ENCODE measurements at places on chromosomes 1 and 21.
A peak's percentile ranks its signal among the peaks of the same experiment; 100 is the strongest.

DNA sequence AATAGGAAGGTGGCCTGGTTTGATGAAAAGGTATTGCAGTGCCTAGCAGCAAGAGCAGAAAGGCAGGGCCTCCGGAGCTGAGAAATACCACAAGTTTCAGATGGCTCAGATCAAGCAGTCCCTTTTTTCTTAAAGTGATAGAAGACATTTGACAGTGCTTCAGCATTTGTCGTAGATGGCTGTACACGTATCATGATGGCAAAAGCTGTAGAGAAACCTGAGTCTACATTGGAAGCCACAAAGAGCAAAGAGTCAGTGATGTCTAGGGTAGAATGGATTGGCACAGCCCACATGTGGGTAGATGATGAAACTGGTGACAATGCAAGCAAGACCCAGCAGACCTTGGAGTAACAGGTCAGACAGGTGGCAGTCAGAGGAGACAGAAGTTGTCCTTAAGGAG lies 101.3 kb upstream of the ARTN start:
- no peak for DNase-seq

- DNase-seq, result no peak
These were observed 41.9 kb upstream of the FCRL4 start for GRCh38 chr1:157639800-157640199.

GRCh38 chr21:35048183-35048601 lies 910 bp downstream of the RUNX1 start:
- DNase-seq, result peak; percentile 40

DNA sequence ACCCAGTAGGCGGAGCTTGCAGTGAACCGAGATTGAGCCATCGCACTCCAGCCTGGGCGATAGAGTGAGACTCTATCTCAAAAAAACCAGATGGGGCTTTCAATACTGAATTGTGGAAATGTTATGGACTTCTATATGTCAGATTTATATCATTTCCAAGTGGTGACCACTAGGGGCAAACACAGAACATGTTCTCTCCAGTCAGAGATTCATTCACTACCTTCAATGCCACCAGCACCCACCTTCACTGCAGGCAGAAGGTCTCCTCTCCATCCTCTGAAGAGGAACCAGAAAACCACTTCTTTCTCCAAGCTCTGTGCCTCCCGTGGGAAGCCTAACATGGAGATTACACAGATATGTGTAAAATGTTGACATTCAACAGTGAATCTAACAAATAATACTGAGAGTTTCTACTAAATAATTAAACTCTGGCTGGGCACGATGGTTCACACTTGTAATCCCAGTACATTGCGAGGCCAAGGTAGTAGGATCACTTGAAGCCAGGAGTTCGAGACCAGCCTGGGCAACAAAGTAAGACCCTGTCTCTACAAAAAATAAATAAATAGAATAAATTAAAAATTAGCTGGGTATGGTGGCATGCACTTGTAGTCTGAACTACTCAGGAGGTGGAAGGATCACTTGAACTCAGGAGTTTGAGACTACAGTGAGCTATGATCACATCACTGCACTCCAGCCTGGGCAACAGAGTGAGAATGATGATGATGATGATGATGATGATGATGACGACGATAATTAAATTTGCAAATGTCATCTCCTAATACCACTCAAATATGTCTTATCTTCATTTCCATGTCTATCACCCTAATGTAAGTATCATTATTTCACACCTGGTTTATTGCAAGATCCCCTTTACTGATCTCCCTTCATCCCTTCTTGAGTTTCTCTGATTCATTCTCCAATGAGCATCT lies 151.1 kb downstream of the ZNF281 start:
- DNase-seq, result no peak

GRCh38 chr1:114549137-114549536 lies 32.3 kb downstream of the BCAS2 start:
- no peak for DNase-seq

- DNase-seq, result peak; percentile 89
These were observed 361.1 kb downstream of the TGFB2 start for GRCh38 chr1:218705911-218706893.

GRCh38 chr1:174217787-174218574 lies 58.7 kb downstream of the RABGAP1L start:
- peak; percentile 21 for DNase-seq

- no peak for DNase-seq
These were observed 81.8 kb upstream of the SLC44A3 start for GRCh38 chr1:94738371-94738770.

DNA sequence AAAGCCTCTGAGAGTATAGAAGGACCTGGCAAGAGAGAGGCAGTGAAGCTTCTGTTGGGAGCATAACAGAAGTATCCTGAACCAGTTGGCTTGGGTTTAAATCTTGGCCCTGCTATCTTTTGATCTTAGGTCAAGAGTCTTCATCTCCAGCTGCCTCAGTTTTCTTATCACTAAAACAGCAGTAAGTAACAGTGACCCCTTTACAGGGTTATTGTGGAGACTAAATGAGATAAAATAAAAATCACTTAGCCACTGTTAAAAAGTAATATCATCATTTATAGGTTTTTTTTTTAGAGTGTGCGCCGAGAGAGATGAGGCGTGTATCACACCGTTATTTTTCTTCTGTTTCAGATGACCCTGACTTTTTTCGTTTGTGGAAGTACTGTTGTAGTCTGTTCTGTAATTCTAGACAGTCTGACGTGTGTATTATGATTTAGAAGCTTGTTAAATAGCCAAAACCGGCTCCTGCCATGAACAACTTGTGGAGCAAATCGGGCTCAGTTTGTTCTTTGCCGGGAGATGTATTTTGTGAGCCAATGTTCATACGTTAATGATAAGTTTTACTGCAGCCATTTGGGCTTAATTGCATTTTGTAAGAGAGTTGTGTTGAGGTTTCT lies 1.1 kb downstream of the THRAP3 start:
- DNase-seq, result no peak

GRCh38 chr1:29180497-29181412 lies 945 bp downstream of the SRSF4 start:
- DNase-seq, result no peak

DNA sequence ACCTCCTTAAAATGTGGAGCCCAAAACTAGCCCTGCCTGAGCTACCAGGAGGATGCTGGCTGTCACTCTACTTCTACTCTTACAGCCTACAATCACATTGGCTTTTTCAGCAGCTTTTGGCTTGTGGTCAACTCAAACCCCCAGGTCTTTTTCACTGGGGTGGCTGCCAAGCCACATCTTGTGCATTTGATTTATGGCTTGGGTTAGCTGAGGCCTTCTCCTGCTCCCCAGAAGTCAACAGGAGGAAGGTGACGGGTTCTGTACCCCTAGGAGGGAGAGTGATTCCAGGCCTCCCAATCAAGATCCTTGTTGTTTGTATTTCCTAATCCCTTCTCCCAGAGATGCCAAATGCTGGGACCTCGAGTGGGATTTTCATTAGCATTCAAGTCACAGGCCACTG lies 124.3 kb downstream of the LACTBL1 start:
- no peak for DNase-seq

- no peak for DNase-seq
These were observed 23.3 kb downstream of the STUM start for GRCh38 chr1:226571893-226572292.

DNA sequence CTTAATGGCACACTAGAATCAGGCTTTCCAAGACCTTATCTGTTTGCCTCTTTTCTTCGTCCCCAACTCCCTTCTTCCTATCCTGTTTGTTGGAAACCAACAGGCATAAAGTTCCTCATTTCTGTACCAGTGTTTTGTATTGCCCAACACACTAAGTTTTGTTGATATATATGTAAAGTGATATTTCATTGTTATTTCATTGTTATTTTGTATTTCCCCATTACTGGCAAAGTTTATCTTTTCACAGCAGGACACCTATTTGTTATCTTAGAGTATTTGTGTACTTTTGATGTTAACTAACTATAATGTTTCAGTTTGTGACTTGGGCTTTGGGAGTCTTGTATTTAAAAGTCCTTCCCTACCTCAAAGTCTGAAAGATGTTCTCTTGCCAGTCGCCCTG lies 27.1 kb downstream of the FAM20B start:
- no peak for DNase-seq

DNA sequence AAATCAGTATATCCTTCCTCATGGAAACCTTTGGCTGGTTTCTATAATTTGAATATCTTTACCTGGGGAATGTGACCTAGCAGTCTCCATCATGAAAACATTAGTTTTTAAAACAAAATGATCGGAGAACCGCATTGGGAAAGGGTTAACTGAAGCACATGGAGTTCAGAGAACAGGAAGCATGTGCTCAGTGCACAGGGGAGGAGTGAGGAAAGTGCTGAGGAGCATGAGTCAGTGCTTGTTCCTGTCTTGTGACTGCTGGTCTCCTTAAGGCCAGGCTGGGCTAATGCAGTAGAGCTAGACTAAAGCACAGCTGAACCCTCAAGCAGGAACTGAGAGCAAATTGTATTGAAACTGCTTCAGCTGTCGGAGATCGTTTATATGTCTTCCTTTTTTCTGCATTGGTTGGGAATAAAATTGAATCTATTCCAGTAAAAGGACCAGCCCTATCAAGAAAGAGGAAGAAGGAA lies 5.8 kb downstream of the IFI16 start:
- DNase-seq, result peak; percentile 93

- DNase-seq, result no peak
These were observed 480.2 kb downstream of the COL11A1 start for GRCh38 chr1:102628109-102628613.

- peak; percentile 61 for DNase-seq
These were observed 43.0 kb downstream of the UBE2U start for GRCh38 chr1:64246294-64246917.

DNA sequence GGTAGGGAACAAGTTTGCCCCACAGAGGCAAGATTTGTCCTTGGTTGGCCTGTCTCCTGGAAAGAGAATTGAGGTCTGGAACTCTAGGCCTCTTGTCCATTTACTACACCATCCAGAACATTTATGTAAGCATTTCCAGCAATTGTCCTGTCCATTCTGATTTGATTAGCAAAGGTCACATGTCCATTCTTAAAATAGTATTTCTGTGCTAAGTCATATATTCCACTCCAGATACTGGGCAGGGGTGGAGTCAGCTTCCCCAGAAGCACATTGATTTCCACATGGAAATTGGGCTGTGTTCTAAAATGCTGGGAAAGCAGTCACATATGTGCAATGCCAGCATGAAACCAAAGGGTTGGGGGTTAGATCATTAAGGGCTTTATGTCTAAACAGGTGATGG lies 21.5 kb upstream of the FMN2 start:
- DNase-seq, result peak; percentile 36

DNA sequence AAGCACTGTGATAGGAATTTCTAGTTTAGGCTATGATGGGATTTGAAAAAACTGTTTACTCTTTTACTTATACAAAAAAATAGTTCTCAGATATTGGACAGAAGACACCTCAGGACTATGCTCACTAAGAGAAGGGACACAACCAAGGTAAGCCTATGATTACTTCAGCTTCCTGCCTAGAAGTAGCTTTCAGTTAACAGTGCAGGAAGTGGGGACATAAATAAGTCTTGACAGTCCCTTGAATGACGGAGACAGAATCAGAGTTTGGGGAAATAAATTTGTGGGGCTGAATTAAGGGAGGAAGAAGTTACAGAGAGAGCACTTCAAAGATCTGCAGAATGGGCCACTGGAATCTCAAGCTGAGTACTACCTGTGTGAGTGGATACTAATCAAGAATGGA lies 53.8 kb upstream of the OLFM3 start:
- no peak for DNase-seq

DNA sequence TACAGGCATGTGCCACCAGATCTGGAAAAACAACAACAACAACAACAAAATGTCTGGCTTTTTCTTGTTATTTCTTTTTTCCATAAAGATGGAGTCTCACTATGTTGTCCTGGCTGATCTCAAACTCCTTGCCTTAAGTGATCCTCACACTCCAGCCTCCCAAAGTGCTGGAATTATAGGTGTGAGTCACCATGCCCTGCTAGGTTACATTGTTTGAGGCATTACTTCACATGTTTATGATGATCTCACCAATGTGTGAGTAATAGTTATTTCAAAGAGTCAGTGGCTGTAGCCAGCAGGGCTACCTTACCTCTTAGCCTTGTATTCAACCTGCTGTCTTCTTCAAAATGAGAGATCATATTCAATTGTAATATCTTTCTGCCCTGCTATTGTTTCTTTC lies 445.7 kb downstream of the AMY1C start:
- no peak for DNase-seq

GRCh38 chr1:183942933-183943693 lies 94.4 kb downstream of the COLGALT2 start:
- peak; percentile 88 for DNase-seq

- peak; percentile 67 for DNase-seq
These were observed 19.5 kb downstream of the STK40 start for GRCh38 chr1:36366091-36366661.

GRCh38 chr1:26721669-26722355 lies 26.0 kb downstream of the ARID1A start:
- peak; percentile 37 for DNase-seq

DNA sequence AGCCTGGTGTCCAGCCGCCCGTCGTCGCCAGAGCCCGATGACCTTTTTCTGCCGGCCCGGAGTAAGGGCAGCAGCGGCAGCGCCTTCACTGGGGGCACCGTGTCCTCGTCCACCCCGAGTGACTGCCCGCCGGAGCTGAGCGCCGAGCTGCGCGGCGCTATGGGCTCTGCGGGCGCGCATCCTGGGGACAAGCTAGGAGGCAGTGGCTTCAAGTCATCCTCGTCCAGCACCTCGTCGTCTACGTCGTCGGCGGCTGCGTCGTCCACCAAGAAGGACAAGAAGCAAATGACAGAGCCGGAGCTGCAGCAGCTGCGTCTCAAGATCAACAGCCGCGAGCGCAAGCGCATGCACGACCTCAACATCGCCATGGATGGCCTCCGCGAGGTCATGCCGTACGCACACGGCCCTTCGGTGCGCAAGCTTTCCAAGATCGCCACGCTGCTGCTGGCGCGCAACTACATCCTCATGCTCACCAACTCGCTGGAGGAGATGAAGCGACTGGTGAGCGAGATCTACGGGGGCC lies 1.2 kb downstream of the OLIG2 start:
- no peak for DNase-seq

DNA sequence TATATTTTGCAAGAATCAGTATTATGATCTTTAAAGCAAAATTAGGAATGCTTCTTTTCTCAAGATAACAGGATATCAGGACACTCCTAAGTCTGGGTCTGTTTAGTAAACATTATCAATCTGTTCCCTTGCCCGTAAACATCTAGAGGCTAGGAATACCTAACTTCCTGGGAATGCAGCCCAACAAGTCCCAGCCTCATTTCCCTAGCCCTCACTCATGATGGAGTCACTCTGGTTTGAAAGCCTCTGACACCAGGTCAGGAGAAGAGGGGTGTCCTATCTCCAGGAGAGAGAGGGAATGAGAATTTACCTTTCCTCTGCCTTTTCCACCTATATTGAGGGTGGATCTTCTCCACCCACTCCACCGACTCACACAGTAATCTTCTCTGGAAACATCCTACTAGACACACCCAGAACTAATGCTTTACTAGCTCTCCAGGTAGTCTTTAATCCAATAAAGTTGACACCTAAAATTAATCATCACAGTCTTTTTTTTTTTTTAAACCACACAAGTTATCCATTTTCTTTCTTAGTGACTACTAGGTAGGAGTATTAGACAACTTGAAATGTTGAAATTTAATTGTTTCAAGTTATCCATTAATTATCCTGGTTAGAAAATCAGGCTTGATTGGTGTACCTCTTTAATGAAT lies 659.3 kb downstream of the USP25 start:
- no peak for DNase-seq

- DNase-seq, result peak; percentile 96
These were observed 19.4 kb downstream of the PLEKHM2 start for GRCh38 chr1:15703562-15703961.

- no peak for DNase-seq
These were observed 14.2 kb upstream of the ZNF496 start for GRCh38 chr1:247345881-247346280.

- no peak for DNase-seq
These were observed 641.1 kb upstream of the B3GALT2 start for GRCh38 chr1:193827516-193827915.

All from foreskin fibroblast (primary cell).